Glomerular endothelial cell (primary cell): ENCODE measurements at places on chromosomes 7 and 10.

- no peak for DNase-seq
Measured at GRCh38 chr7:101138213-101138870, 11.4 kb downstream of the SERPINE1 start.

- DNase-seq, result no peak
Measured at GRCh38 chr10:43971981-43972380, 323.3 kb upstream of the ZNF32 start.

DNA sequence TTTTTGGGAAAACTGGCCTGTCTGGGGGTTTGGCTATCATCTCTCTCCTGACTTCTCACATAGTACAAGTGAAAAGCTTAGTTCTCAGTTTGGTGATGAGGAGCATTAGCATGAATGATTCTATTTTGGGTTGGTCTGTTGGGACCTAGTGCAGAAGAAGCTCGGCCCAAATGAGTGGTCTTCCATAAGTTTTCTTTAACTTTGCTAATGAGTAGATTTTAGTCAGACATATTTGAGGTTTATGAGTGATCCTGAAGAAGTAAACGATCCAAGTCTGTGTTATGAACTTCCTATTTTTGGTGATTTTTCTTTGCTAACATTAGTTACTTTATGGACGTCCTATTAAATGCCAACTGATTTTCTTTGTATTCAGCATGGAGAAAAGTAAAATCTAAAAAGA, 51.7 kb upstream of the CALD1 start:
- no peak for DNase-seq

DNA sequence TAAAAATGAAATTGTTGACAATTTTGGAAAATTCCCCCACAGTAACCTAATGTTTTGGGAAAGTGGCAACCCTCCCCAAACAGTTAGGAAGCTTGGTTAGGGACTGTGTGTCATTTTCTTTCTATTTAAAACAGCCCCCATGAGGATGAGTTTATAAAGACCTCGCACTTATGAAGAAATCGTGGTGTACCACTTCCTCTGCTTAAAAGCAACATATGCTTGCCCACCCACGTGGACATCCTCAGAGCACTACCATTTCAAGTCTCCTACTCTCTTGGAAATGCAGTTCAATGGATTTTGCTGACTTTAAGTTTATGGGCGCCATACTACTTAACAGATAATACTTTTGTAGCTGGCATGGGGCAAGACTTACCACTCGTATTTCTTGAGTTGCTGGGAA, 223.8 kb downstream of the DYNC1I1 start:
- no peak for DNase-seq

- DNase-seq, result no peak
Measured at GRCh38 chr10:29634764-29635625, at the start of gene SVIL. Gene SVIL (minus strand): TSS chr10:29634971. CDS start chr10:29555058, 79,913 bp downstream.

DNA sequence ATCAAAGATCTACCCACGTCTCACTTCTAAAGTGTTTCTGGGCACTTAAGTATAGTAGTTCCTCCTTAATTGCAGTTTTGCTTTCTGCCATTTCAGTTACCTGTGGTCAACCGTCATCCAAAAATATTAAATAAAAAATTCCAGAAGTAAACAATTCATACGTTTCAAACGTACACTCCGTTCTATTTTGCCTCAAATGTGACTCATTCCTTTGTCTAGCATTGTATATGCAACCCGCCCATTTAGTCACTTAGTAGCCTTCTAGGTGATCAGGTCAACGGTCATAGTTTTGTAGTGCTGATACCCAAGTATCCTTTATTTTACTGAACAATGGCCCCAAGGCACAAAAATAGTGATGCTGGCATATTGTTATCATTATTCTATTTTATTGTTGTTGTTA, 33.8 kb downstream of the HGF start:
- no peak for DNase-seq

DNA sequence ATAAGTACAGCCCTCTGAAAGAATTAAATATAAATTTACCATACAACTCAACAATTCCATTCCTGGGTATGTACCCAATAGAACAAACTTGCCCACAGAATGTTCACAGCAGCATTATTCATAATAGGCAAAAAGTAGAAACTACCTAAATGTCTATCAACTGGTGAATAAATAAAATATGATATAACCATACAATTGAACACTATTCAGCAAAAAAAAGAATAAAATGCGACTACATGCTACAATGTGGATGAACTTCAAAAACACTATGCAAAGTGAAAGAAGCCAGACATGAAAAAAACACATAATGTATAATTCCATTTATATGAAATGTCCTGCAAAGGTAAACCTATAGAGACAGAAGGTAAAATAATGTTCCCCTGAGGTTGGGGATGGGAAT, 2.0 kb upstream of the CPN1 start:
- DNase-seq, result no peak

DNA sequence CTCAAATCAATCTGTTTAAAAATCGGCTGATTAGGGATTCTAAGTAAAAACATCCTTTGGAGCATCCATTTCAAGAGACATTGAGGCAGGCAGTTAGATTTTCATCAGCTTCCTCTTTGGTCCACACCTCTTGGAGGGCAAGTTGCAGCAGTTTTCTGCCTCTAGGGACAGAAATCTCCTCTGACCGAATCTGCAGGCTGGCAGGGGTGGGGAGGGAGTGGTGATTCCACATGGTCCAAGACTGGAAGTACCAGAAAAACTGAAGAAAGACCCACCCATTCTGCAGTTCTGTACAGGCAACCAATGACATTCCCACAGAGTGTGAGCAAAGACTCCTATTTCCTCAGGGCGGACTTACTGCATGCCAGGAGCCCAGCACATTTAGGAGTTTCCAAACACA, 29.0 kb downstream of the FGFBP3 start:
- DNase-seq, result no peak

DNA sequence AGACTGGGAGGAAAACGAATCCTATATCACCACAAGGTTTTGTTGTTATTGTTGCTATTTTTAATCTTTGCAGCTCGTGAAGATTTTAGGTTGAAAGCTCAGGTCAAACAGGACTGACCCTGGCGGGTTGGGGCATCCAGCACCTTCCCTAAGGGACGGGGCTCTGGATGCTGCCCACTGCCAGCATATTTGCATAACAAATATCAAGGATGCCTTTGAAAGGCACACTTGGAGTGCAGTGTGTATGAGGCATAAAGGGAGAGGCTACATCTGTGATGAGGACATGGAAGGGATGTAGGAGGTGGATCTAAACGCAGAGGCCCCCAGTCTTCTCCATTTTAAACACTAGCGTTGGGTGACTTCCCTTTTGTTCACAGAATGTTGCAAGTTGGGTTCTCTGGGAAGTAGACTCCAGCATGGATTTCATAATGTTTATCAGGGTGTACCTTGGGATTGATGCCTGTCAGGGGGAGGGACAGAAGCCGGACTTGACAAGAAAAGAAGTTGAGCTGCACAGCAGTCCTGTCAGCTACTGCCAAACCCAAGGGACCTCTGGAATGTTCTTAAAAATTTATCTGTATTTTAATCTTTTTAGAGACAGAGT, 181.1 kb upstream of the IMMP2L start:
- no peak for DNase-seq

GRCh38 chr10:61754587-61755550, 92.1 kb downstream of the CABCOCO1 start:
- DNase-seq, result no peak

- no peak for DNase-seq
Measured at GRCh38 chr7:51995596-51996179, 679.1 kb upstream of the COBL start.

- no peak for DNase-seq
Measured at GRCh38 chr7:92141161-92141560, 6.9 kb upstream of the CYP51A1 start.

- DNase-seq, result no peak
Measured at GRCh38 chr10:103053659-103054581, 135.8 kb downstream of the CNNM2 start.

DNA sequence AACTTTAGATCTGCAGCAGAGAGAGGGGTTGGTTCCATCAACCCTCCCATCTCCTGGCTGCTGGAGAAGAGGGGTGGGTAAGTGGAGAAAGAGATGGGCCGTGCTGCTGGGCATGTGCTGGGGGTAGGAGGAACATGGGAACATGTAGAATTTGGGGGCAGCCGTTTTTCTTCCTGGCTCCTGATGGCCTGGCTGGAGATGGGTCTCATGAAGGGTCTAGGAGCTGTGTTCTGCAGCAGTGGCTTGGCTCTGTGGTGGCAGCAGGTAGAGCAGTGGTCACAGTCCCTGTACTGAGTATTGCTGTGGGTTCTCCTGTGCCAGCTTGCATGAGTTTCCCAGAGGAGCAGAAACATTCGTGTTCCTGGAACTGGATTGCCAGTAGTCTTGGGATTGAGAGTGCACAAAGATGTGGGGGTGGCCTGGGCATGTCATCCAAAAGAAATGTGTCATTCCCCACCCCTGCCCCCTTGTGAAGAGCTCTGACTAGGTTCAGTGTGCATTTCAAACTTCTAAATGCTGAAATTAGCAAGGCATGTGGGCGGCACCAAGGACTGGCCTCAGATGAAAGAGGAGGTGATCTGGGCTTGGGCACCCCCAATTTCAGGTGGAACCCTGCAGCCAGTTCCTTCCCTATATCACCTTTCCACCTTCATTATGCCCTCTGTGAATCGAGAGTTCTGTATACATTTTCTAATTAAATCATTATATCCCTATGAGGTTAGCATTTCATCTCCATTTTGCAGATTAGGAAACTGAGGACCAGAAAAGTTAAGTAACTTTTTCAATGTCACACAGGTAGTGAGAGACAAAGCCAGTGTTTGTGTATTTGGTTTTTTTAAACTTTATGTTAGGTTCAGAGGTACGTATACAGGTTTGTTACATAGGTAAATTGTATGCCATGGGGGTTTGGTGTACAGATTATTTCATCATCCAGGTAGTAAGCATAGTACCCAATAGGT, 2.1 kb downstream of the CHST3 start:
- no peak for DNase-seq

DNA sequence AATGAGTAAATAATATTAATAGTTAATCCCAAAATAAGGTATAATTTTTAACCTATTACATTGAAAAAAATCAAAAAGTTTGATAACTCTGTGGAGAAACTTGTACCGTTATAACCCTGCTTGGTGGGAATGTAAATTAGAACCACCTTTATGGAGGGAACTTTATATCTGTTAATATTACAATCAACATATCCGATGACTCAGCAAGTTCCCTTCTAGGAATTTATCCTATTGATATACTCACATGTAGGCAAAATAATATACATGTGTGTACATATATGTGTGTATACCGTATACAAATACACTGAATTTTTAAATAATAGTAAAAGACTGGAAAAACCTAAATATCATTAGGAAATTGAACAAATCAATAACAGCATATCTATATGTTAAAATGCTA, 54.7 kb downstream of the PANK1 start:
- no peak for DNase-seq

DNA sequence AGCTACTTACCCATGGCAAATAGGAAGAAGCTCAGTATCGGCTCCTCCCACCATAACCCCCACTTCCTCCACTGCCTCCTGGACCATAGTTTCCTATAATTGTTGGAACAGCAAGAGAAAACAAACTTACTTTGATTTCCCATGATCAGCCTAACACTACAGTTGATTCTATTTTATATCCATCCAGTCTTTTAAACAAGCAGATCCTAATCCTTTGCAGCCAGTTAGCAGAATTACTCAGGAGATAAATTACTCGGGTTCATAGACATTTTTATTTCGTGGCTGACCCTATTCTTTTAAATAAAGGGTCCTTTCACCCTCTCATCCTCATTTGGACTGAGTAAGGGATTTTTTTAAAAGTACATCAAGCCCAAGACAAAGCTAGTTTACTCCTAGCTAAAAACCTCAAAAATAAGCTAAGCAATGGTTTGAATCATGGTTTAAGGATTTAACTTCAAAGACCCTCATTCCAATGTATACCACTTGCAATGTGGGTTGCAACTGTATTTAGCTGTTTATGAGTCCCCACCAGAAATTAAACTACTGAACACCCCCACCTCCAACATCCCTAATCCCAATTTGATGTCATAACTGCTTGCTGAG, 8.0 kb downstream of the HNRNPA2B1 start:
- no peak for DNase-seq

DNA sequence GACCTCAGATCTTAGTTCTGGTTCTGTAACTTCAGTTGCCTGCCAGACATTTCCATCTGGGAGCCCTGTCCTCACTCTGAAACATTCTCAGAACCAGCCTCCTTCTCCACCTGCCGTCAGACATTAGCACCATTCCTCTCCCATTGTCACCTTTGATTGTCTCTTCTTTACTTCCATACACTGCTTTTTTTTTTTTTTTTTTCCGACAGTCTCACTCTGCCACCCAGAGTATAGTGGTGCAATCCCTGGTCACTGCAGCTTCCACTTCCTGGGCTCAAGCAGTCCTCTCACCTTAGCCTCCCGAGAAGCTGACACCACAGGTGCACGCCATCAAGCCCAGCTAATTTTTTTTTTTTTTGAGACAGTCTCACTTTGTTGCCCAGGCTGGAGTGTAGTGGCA, 21.1 kb upstream of the HIPK2 start:
- DNase-seq, result no peak

DNA sequence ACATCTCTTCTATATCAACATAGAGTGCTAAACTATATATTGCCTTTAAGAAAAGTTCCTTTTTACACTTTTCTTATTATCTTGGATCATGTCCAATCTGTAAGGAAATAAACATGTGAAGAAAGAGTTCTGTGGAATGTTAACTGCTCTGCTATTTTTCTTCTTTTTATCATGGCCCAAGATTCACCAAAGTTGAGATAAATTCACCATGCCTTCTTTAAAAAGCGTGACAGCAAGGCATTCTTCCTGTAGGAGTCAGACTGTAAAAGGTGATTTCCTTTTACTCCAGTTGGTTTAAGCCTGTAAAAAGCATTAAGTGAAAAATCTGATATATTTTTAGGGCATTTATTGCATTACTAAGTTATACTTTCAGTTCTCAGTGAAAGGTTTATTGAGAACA, 165.7 kb upstream of the FZD1 start:
- no peak for DNase-seq

GRCh38 chr10:75335983-75336382, 65.6 kb downstream of the ZNF503 start:
- no peak for DNase-seq

GRCh38 chr10:114498413-114499111, 94.3 kb upstream of the AFAP1L2 start:
- DNase-seq, result no peak

DNA sequence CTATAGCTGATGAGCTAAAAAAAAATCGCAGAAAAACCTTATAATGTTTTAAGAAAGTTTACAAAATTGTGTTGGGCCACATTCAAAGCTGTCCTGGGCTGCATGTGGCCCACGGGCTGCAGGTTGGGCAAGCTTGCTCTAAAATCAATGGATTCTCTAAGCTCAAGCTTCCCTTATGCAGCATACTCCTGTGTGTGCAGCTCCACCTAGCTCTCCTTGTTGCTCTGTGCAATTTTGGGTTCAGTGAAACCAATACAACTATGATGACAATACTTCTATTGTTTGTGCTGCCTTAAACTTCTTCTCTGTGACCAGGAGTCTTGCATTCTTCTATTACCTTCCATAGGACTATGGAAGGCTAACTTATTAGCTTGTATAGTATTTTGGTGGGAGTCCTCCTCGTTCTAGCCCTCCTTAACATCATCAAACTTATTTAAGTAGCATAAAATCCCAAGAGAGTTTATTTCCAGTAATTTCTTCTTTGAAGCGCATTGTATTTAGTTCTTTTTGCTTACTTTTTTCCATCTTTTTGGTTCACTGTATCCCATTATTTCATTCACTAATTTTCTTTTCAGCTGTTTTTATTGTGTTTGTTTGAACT, 170.9 kb upstream of the SMIM30 start:
- DNase-seq, result no peak

GRCh38 chr7:80611779-80612178, 26.7 kb upstream of the CD36 start:
- DNase-seq, result no peak

- no peak for DNase-seq
Measured at GRCh38 chr7:85065306-85065705, 121.5 kb downstream of the SEMA3D start.

- no peak for DNase-seq
Measured at GRCh38 chr7:17532861-17533404, 234.5 kb downstream of the AHR start.
